ENCODE measurements at places on chromosomes 5 and 9. TPM values are rescaled to one million over a fixed set of nuclear protein-coding genes. Genes with fewer than 3 reads are reported as not detected.

The ANKH gene
- 48.6 TPM for total RNA-seq

DNA sequence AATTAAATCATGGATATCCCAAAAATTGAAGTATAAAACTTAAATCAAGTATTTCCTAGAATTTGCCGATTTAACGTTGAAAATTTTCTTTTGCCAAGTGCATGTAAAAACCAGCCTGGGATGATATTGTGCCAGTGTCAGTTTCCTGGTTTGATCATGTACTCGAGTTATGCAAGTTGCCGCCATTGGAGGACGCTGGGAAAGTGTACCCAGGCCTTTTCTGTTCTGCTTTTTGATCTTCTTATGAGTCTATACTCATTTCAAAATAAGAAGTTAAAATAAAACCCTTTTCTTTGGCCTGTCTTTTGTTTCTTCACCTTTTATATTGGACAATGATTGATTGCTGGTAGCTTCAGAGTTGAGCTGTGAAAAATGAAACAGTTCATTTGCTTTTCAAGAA is 93.1 kb upstream of the NFIL3 start:
- H3K4me3 ChIP-seq: no peak overlapping the region
- H3K4me1 ChIP-seq: no peaks in the 10 kb centered on the region
- DNase-seq: no peak
- H3K27me3 ChIP-seq: no peaks in the 10 kb centered on the region
- no peaks in the 10 kb centered on the region for H3K36me3 ChIP-seq
- no peak overlapping the region for H3K27ac ChIP-seq

GRCh38 chr9:130421802-130422276 is 22.9 kb upstream of the ASS1 start:
- H3K4me3 ChIP-seq: no peak overlapping the region
- no peaks in the 10 kb centered on the region for H3K36me3 ChIP-seq
- H3K27me3 ChIP-seq: no peaks in the 10 kb centered on the region

GRCh38 chr5:171450423-171451331 is 31.2 kb downstream of the FGF18 start:
- no peak for DNase-seq
- no peaks in the 10 kb centered on the region for H3K4me1 ChIP-seq
- no peak overlapping the region for H3K4me3 ChIP-seq
- no peaks in the 10 kb centered on the region for H3K27me3 ChIP-seq

- H3K36me3 ChIP-seq: no peaks in the 10 kb centered on the region
- H3K27me3 ChIP-seq: no peaks in the 10 kb centered on the region
- H3K4me1 ChIP-seq: peaks cover 21% of the 10 kb centered on the region
- H3K4me3 ChIP-seq: no peak overlapping the region
Measured at GRCh38 chr9:134390537-134390936, 64.3 kb downstream of the RXRA start.

GRCh38 chr9:135766251-135766650 is 64.3 kb downstream of the KCNT1 start:
- H3K4me3 ChIP-seq: no peak overlapping the region
- DNase-seq: no peak
- no peaks in the 10 kb centered on the region for H3K27me3 ChIP-seq
- no peaks in the 10 kb centered on the region for H3K4me1 ChIP-seq
- H3K36me3 ChIP-seq: no peaks in the 10 kb centered on the region
- no peak overlapping the region for H3K27ac ChIP-seq

The CRHBP gene
- not detected for total RNA-seq

DNA sequence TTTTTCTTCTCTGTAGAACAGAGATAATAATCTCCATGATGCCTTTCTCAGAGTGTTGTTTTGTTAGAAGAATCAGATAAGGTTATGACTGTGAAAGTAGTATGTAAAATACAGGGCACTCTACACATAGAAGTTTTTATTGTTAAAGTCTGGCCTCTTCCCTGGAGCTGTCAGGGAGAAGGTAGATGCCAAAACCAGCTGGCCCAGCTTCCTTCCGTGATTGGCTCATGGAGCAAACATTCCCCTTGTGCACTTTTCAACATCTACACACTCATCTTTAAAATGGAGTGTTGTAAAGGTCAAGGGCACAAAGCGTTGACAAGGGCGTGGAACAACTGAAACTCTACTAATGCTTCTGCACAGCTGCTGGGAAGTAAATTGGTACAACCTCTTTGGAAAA is 7.4 kb upstream of the RNF183 start:
- no peak overlapping the region for H3K4me3 ChIP-seq
- H3K27ac ChIP-seq: no peak overlapping the region
- H3K4me1 ChIP-seq: no peaks in the 10 kb centered on the region
- DNase-seq: no peak

- H3K27ac ChIP-seq: peak overlapping the region; percentile 58
- no peaks in the 10 kb centered on the region for H3K27me3 ChIP-seq
- peaks cover 15% of the 10 kb centered on the region for H3K4me1 ChIP-seq
- no peaks in the 10 kb centered on the region for H3K36me3 ChIP-seq
- DNase-seq: no peak
- no peak overlapping the region for H3K4me3 ChIP-seq
Measured at GRCh38 chr5:168348084-168348414, 56.6 kb downstream of the WWC1 start.

The GSN gene
- 73.7 TPM for total RNA-seq

- H3K4me1 ChIP-seq: no peaks in the 10 kb centered on the region
- no peak for DNase-seq
- no peaks in the 10 kb centered on the region for H3K36me3 ChIP-seq
- no peak overlapping the region for H3K27ac ChIP-seq
- no peak overlapping the region for H3K4me3 ChIP-seq
- H3K27me3 ChIP-seq: no peaks in the 10 kb centered on the region
Measured at GRCh38 chr9:134688231-134688630, 46.6 kb downstream of the COL5A1 start.

DNA sequence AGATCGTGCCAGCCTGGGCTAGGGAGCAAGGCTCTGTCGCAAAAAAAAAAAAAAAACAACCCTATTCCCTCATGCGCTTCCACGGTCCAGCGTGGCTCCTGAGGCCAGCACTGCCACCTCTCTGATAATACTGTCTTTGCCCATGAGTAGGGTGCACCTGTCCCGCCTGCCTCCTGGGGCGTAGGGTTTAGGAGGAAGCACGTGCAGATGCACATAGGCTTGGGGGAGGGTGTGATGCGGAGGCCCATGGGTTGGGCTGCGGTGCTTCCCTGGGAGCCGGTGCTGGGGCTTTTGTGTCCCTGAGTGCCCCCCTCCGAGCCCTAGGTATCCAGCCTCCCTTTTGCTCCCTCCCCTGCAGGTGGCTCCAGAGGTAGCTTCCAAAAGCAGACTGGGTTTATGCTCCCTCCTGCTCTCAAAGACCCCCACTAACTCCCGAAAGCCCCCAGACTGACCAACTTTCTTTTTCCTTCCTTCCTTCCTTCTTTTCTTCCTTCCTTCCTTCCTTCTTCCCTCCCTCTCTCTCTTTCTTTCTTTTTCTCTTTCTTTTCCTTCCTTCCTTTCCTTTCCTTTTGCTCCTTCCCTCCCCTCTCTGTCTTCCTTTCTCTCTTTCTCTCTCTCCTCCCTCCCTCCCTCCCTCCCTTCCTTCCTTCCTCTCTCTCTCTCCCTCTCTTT is 12.8 kb downstream of the FGFR4 start:
- no peak overlapping the region for H3K27ac ChIP-seq
- peaks cover 6% of the 10 kb centered on the region for H3K4me1 ChIP-seq
- no peak for DNase-seq
- H3K4me3 ChIP-seq: no peak overlapping the region

DNA sequence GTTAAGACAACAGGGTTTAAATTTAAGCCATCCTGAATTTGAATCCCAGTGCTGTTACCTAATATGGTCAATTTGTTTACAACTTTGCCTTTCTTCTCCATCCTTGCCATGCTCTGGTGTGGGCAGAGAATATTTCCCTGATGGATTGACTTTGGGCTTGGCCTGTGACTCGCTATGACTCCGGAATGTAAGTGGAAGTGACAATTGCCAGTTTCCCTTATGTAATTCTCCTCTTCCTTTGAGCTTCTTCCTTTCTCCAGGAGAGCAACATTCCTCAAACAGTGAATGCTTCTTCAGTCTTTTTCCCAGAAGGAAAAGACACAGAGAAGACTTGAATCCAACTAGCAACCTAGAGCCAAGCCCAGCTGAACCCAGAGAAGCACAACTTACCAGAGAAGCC is 159.1 kb downstream of the LURAP1L start:
- no peaks in the 10 kb centered on the region for H3K27me3 ChIP-seq
- no peaks in the 10 kb centered on the region for H3K36me3 ChIP-seq
- H3K27ac ChIP-seq: no peak overlapping the region
- DNase-seq: no peak

DNA sequence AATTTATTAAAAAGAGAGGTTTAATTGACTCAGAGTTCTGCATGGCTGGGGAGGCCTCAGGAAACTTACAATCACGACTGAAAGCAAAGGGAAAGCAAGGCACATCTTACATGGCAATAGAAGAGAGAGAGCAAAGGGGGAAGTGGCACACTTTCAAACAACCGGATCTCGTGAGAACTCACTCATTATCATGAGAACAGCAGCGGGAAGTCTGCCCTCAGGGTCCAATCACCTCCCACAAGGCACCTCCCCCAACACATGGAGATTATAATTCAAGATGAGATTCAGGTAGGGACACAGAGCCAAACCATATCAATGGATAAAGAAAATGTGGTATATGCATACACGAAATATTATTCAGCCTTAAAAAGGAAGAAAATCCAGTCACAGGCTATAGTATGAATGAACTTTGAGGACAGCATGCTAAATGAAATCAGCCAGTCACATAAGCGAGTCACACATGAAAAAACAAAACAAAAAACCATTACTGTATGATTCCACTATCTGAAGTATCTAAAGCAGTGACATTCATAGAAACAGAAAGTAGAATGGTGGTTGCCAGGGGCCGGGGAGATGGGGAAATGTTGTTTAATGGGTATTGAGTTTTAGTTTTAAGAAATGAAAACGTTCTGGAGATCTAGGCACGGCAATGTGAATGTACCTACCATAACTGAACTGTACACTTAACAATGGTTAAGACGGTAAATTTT is 83.4 kb upstream of the PCA3 start:
- H3K4me3 ChIP-seq: no peak overlapping the region
- no peaks in the 10 kb centered on the region for H3K36me3 ChIP-seq
- H3K27ac ChIP-seq: no peak overlapping the region
- DNase-seq: no peak
- H3K27me3 ChIP-seq: no peaks in the 10 kb centered on the region

GRCh38 chr5:129670957-129671500 is 76.9 kb upstream of the MINAR2 start:
- H3K27me3 ChIP-seq: no peaks in the 10 kb centered on the region
- H3K36me3 ChIP-seq: no peaks in the 10 kb centered on the region
- H3K27ac ChIP-seq: no peak overlapping the region
- no peak overlapping the region for H3K4me3 ChIP-seq
